ENCODE measurements at places on chromosomes 1 and 21. TPM values are rescaled to one million over a fixed set of nuclear protein-coding genes. Genes with fewer than 3 reads are reported as not detected.

GRCh38 chr1:86062453-86062852 is 94.1 kb downstream of the COL24A1 start:
- no peaks in the 10 kb centered on the region for H3K36me3 ChIP-seq
- H3K27ac ChIP-seq = peak overlapping the region; percentile 14
- H3K4me3 ChIP-seq = no peak overlapping the region
- DNase-seq = no peak
- H3K4me1 ChIP-seq = peaks cover 19% of the 10 kb centered on the region

DNA sequence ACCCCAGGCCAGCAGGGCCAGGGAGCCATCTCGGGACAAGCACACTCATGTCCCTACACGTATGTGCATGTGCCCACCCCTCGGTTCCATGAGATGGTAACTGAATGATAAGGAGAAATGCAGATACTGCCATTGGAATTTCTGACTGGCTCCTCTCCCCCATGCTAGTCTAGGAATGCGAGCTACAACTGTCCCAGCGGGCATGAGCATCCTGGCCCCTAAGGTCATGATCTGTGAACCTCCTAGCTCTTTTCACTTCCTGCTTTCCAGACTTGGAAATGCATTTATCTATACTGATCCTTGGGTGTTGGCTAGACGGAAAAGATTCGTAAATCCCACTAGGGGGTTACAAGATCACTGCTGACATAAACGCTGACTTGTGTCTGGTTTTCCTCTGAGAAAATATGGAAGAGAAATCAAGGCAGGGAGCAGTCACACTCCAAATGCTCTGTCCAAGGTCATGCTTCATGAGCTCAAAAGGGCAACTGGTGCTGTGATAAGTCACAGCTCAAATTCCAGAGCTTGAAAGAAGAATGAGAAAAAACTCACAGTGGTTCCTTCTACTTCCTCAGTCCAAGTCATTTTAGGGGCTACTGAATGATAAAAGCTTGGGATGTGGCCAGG is 49.8 kb downstream of the SLC45A1 start:
- no peak overlapping the region for H3K4me3 ChIP-seq
- no peak overlapping the region for H3K27ac ChIP-seq
- peaks cover 41% of the 10 kb centered on the region for H3K36me3 ChIP-seq
- H3K27me3 ChIP-seq = no peaks in the 10 kb centered on the region

GRCh38 chr1:19033515-19033839 is 77.0 kb upstream of the IFFO2 start:
- peaks cover 13% of the 10 kb centered on the region for H3K27me3 ChIP-seq
- no peak for DNase-seq
- no peak overlapping the region for H3K27ac ChIP-seq
- no peak overlapping the region for H3K4me3 ChIP-seq

- peak; percentile 71 for DNase-seq
- no peak overlapping the region for H3K4me3 ChIP-seq
- no peaks in the 10 kb centered on the region for H3K27me3 ChIP-seq
- no peaks in the 10 kb centered on the region for H3K36me3 ChIP-seq
These were observed 49.2 kb upstream of the COL24A1 start for GRCh38 chr1:86205741-86206140.

COL11A1 gene
- total RNA-seq = 158 TPM

DNA sequence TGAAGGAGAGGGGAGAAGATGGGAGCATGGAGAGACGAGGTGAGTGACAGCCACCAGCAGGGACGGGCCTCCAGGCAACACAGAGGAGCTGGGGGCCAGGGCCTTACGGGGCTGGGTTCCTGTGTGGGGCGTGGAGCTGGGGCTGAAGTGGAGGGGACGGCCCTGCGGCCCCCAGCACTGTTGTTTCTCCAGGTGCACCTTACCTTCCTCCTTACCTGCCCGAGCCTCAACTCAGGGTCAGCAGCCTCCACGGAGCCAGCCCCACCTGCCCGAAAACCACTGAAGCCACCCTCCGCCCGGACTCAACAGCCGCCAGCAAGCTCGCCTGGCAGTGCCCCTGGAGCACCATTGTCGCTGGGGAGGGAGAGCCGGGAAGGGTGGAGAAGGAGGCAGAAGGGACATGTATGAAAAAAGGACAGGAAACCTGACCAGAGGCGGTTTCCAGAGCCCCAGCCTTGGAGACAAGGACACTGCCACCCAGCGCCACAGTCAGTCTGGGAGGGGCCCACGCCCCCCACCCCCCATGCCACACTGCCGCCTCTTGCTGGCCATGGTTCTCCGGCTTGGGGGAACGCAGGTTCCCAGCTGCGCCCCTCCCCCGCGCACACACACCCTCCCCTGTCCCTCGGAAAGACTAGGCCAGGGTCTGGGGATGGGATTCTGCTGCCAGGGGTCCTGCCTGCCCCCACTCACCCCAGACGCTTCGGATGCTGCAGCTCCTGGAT is 10.6 kb downstream of the PLA2G2F start:
- DNase-seq = peak; percentile 73
- no peaks in the 10 kb centered on the region for H3K36me3 ChIP-seq
- H3K4me3 ChIP-seq = no peak overlapping the region
- peaks cover 3% of the 10 kb centered on the region for H3K27me3 ChIP-seq
- H3K27ac ChIP-seq = no peak overlapping the region

FAM177B gene
- total RNA-seq = not detected

- no peak overlapping the region for H3K27ac ChIP-seq
- no peaks in the 10 kb centered on the region for H3K4me1 ChIP-seq
- H3K36me3 ChIP-seq = no peaks in the 10 kb centered on the region
- no peak overlapping the region for H3K4me3 ChIP-seq
- DNase-seq = no peak
These were observed 130.2 kb downstream of the TPR start for GRCh38 chr1:186244825-186245224.

TPTE gene
- not detected for total RNA-seq

SPRR2F gene
- total RNA-seq = not detected

GRCh38 chr1:224859651-224860050 is 69.8 kb upstream of the DNAH14 start:
- H3K36me3 ChIP-seq = no peaks in the 10 kb centered on the region
- H3K4me1 ChIP-seq = no peaks in the 10 kb centered on the region
- no peak for DNase-seq
- no peak overlapping the region for H3K4me3 ChIP-seq
- H3K27me3 ChIP-seq = peaks cover 8% of the 10 kb centered on the region
- no peak overlapping the region for H3K27ac ChIP-seq

GRCh38 chr21:45596704-45597318 is 46.7 kb upstream of the PCBP3 start:
- DNase-seq = peak; percentile 92
- H3K36me3 ChIP-seq = no peaks in the 10 kb centered on the region
- no peaks in the 10 kb centered on the region for H3K4me1 ChIP-seq
- peaks cover 7% of the 10 kb centered on the region for H3K27me3 ChIP-seq
- H3K27ac ChIP-seq = no peak overlapping the region
- no peak overlapping the region for H3K4me3 ChIP-seq

PCNX2 gene
- total RNA-seq = 68.4 TPM

GBP6 gene
- not detected for total RNA-seq
